ENCODE measurements at places on chromosomes 3 and 15. TPM values are rescaled to one million over a fixed set of nuclear protein-coding genes. Genes with fewer than 3 reads are reported as not detected.

NR2E3 gene
- not detected for total RNA-seq

LIPH gene
- not detected for total RNA-seq

CHRM5 gene
- not detected for total RNA-seq

CKMT1B gene
- total RNA-seq, result not detected

UBE2E2 gene
- 0.86 TPM for total RNA-seq

ALDH1A2 gene
- 0.33 TPM for total RNA-seq

TM4SF4 gene
- not detected for total RNA-seq

STRA6 gene
- total RNA-seq, result not detected

LMCD1 gene
- 2.6 TPM for total RNA-seq

BRK1 gene
- total RNA-seq, result 106 TPM

MAGEL2 gene
- not detected for total RNA-seq

BBX gene
- total RNA-seq, result 44.5 TPM

All from CD8-positive, alpha-beta memory T cell (primary cell).